ENCODE measurements at places on chromosomes 7 and 10. TPM values are rescaled to one million over a fixed set of nuclear protein-coding genes. Genes with fewer than 3 reads are reported as not detected.

The MRLN gene
- total RNA-seq, result not detected

The LIPF gene
- total RNA-seq, result not detected

DNA sequence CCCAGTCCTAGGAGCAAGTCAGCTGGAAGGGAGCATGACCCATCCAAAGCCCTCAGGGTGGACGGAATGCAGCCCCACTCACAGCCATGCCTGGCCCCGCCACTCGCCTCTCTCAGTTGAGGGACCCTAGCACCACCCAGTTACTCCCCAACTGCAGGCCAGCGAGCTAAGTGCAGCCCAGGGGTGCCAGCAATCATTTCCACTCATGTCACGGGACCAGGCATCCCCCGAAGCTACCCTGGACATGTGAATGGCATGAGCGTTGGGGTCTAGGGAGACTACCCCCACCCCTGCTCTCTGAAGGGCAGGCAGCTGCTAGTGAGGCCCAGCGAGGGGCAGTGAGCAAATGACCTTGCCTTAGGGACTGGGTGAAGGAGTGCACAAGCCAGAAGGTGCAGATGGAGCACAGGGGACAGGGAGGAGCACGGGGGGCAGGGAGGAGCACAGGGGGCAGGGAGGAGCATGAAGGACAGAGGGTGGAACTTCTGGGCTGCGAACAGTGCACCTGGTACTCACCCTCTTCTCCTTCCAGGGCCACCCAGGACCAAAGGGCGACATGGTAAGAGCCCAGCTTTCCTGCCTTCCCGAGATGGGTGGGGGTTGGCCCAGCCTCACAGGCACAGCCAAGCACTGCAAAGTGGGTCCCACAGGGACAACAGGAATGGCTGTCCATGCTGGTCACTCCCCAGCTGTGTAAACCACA lies 87.3 kb downstream of the COL13A1 start:
- DNase-seq, result no peak

The CCDC7 gene
- 11.6 TPM for total RNA-seq

GRCh38 chr7:69426705-69427104 lies 171.6 kb upstream of the AUTS2 start:
- no peak for DNase-seq

DNA sequence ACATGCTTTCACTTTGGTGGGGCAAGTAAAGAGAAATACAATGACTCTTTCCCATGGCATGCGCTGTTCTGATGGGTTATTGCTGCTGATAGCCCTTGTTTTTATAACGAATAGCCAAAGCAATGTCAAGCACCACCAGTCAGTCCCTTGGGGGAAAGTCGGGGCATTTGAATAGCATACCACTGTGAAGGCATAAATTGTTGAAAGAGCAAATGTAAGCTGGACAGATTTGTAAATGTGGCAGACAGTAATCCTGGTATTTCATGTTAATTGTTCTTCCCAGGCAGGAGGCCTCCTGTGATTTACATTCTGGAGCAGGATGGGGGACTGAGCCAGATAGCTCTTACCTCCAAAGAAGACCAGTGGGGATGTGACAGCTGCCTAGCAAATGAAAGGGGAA lies 293.3 kb downstream of the ADRA2A start:
- DNase-seq, result no peak

GRCh38 chr10:11936389-11937152 lies 106.0 kb downstream of the UPF2 start:
- DNase-seq, result no peak

DNA sequence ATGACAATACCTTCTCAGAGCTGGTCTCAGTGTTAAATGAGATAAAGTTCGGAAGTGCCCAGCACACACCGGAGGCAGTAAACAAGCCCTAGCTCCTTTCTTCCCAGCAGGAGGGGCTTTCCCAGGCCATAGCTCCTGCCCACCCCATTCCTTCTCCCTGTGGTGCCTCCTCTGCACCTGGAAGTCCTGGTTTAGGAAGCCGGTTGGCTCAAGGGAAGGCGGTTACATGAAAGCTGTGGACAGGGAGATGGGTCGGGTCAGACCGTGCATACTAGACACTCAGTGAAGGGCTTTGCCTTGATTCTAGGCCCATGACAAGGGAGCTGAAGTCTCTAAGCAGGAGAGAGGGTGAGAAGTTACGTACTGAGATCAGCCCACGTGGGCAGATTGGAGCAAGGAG lies 8.6 kb downstream of the BEND7 start:
- no peak for DNase-seq

- DNase-seq, result no peak
Observed at GRCh38 chr10:70528741-70529362, 50.3 kb downstream of the PALD1 start.

DNA sequence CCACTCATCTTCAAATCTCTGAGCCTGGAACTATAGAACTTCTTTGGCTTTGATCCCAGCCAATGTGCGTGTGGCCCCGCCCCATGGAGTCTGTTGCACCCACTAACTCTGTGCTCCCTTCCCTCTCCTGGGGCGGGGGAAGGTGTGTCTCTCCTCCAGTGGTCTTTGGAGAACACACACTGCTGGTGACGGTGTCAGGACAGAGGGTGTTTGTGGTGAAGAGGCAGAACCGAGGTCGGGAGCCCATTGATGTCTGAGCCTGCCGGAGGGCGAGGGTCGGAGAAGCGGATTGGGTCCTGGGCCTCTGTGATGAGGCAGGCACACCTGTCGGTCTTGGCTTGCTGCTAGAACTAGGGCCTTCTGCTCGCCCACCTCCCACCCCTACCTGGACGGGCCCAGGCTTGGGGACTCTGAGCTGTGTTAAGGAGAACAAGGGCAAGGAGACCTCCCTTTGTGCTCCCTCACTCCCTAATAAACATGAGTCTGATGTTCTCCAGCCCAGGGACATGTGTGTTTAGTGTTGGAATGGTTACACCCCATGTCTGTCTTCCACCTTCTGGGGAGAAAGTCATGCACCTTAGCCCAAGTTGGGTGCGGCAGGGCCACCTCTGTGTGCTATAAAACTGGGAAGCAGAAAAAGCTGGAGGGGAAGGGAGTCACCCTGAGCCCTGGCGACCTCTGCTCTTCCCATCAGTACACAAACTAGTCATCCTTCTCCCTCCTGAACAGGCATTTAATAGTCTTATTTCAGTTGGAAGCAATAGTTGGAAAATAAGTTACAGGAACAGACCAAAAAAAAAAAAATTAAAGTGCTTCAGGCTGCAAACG lies 4.6 kb downstream of the TRAPPC14 start:
- no peak for DNase-seq

DNA sequence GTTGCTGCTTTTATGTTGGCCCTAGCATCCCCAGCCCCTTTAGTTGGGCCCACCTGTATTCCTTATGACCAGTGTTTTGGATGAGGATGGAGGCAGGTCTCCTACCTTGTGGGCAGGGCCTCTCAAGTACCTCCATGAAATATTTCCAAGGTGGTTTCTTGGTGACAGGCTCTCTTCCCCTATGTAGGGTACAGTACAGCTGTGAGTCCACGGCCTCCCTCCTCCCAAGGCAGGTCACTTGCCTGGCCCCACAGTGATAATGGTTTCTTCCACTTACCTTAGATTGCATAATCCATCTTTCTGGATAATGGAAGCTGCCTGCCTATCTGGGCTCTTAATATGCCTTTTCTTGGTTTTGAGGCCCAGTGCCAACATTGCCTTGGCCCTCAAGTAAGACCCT lies 110.4 kb downstream of the NT5C2 start:
- no peak for DNase-seq

- no peak for DNase-seq
Observed at GRCh38 chr10:5609952-5610616, 56.3 kb downstream of the ASB13 start.

GRCh38 chr10:96287392-96288105 lies 16.2 kb upstream of the BLNK start:
- DNase-seq, result no peak

GRCh38 chr7:74479066-74479781 lies 25.5 kb downstream of the GTF2IRD1 start:
- DNase-seq, result no peak

- DNase-seq, result no peak
Observed at GRCh38 chr10:104472957-104473745, 119.5 kb downstream of the CFAP58 start.

DNA sequence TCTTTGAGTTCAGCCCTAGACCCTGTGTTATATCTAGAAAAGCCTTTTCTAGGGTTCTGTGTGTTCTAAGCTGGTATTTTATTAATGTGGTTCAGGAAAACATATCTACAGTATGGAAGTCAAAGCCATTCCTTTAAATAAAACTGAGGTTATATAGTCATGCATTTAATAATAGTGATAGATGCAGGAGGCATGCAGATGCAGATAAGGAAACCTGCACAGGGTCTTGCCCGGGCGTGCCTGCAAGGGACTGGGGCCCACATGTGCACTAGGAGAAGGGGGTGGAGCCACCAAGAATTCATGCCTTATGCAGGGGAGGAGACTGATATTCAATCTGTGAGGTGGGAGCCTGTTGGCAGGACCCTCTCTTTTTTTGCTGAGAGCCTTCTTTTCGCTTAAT lies 171.5 kb downstream of the PRPF18 start:
- DNase-seq, result no peak

The ZRANB1 gene
- total RNA-seq, result 16.7 TPM

DNA sequence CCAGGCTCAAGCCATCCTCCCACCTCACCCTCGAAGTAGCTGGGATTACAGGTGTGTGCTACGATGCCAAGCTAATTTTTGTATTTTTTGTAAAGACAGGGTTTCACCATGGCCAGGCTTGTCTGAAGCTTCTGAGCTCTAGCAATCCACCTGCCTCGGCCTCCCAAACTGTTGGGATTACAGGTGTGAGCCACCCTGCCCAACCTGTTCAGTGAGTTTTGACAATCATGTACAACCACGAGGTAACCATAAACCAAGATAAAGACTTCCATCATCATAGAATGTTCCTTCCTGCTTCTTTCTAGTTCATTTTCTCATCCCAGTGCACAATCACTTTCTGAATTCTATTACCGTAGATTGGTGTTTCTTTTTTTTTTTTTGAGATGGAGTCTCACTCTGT lies 30.5 kb upstream of the MKRN1 start:
- no peak for DNase-seq

The CCL26 gene
- total RNA-seq, result not detected

DNA sequence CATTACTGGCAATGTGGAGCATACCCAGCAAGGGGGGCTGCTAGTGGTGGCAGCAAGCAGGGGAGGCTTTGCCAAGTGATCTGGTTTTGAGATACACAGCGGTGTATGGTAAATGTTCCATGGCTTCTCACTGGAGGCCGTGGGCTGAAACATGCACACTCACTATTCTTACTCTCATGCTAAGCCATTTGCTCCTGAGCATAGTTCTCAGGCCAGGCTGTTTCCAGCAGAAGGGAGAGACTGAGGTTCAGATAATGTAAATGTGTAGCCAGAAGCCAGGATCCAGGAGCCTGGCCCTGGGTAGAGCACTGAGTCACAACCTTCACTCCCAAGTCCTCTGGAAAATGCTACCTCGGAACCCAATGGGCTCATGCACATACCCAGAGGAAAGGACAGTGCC lies 757.9 kb downstream of the GRID1 start:
- no peak for DNase-seq

GRCh38 chr10:33302208-33302829 lies 32.1 kb downstream of the NRP1 start:
- no peak for DNase-seq

DNA sequence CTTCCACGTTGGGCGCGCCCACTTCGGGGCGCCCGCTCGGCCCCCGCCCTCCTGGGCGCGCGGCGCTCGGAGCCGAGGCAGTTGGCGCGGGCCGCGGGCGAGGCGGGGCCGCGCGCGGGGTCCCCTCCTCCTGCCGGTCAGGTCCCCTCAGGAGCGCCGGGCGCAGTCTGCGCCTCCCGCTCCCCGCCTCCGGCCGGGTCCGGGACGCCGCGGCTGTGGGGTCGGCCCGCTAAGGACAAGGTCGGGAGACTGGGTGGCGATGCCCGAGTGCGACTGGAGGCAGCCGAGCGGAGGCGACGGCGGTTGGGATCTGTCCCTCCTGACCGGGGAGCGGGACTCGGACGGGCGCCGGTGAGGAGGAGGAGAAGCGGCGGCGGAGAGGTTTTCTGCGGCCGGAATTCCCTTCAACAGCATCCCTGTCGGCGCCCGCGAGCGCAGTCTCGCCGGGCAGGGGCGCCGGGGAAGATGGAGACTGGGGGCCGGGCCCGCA lies at the start of gene ATRNL1:
TSS of gene ATRNL1 (plus strand) at position 80 of the 490 bp plus-strand sequence. CDS start at position 466, 386 bp downstream.
- DNase-seq, result peak; percentile 9

- no peak for DNase-seq
Observed at GRCh38 chr7:157409149-157409752, 72.4 kb downstream of the DNAJB6 start.

The SFRP4 gene
- not detected for total RNA-seq

DNA sequence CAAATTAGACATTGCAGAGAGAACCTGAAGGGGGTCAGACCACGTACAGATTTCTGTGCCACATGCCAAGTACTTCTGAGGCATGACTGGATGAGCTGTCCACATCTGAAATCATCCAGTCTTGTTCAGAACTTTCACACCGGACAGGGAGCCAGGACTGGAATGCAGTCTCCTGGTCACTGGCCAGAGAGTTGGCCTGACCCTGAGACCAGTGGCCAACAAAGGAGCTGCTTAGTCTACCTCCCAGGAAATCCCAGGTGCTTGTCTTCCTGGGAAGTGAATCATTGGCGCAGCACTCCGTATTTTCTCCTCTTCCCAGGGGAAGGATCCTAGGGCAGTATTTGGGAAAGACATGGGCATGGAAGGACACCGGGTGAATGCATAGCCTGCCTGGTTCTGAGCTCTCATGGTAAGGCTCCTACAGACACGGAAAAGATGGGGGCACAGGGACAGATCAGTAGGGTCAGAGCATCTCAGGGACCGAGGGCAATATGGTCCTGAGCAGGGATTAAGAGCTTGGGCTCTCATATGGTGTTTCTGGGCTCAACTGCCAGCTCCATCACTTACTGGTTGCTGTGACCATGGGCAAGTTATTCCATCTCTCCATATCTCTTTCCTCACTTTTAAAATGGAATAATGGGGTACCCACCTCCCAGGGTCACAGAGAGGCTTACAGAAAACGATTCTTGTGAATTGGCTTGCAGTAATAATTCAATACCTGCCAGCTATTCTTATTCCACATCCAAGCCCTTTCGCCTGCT lies 1.3 kb upstream of the SCD start:
- no peak for DNase-seq

DNA sequence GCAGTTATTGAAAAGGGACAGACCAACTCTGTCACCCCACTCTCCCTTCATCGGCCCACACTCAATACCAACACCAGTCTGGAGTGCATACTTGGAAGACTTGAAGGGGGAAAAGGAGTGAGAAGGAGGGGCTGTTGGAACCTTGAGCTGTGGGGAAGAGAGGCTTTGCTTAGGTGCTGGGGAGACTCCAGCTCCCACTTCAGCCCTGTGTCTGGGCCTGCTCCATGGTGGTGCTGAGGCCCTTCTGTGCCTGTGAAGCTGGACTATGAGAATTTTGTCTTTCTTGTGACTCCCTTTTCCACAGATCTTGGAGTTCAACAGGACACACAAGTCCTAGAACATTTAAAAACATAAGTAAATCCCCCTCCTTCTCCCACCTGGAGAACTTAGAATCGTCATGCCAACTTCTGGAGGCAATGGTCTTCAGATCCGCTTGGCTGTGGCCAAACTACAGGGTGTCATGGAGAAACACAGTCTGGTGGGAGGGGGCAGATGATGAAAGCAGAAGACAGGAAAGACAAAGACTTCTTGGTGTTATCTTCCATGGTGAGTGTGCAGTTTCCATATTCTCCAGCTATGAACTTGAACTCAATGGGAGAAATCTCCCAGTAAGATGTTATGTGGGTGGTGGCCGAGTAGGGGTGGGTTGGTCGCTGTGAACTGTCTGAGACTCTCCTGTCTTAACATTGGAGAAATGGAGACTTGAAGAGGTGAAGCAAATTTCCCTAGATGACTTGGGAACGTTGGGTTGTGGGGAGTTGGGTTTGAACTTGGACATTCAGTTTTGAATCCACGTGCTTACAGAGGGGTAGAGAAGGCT lies 18.4 kb upstream of the GIMAP8 start:
- no peak for DNase-seq

GRCh38 chr7:130356121-130356875 lies 11.7 kb downstream of the CPA5 start:
- no peak for DNase-seq

Measured in CD8-positive, alpha-beta memory T cell (primary cell).